OCI-LY7 (cell line): ENCODE measurements at places on chromosomes 2 and 18. TPM values are rescaled to one million over a fixed set of nuclear protein-coding genes. Genes with fewer than 3 reads are reported as not detected.

Gene HOXD8
- not detected in 2 replicates for total RNA-seq

DNA sequence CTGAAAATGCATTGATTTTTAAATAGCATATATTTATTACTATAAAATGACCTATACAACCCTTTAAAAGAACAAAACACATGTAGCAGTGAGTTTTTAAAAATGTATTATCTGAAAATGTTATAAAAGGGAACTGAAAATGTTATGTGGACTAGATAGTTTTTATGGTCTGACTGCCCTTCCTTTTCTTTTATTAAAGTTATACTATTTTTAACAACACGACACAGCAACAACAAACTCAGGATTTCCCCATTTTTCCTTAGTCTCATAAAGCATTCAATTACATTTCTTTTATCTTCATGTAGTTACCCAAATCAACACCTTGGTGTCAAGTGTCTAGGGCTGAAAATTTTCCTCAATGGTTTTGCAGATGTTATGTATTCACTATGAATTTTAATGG lies 132.8 kb upstream of the TMEFF2 start:
- DNase-seq = no peak

Gene DUSP2
- 31.2 and 37.3 TPM in 2 replicates for total RNA-seq

- no peak for DNase-seq
Measured at GRCh38 chr18:44943311-44943881, 262.7 kb downstream of the SETBP1 start.

- no peak for DNase-seq
Measured at GRCh38 chr2:230671117-230671516, 41.5 kb upstream of the CAB39 start.

DNA sequence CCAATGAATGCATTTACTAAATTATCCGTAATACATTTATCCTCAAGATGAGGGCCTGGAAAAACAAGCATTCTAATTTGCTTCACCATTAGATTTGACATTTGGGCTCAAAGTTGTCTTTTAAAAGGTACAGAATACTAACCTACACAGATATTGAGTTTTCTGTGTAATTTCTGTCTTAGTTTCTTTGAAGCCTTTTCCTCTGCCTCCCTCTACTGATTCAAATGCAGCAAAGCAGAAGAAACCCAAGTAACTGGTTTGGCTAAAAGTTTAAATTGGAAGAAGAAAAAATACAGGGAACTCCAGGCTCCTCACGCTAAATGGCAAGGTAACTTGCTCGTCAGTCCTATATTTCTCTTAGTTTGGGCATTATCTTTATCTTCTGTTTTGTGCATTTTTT lies 53.3 kb upstream of the SLC5A7 start:
- DNase-seq = no peak

- DNase-seq = no peak
Measured at GRCh38 chr2:150644298-150645067, 157.0 kb upstream of the RND3 start.

- no peak for DNase-seq
Measured at GRCh38 chr18:59876310-59876626, 23.5 kb upstream of the PMAIP1 start.

Gene RFTN2
- not detected in 2 replicates for total RNA-seq

GRCh38 chr2:43327119-43327518 lies 100.7 kb upstream of the ZFP36L2 start:
- DNase-seq = no peak

DNA sequence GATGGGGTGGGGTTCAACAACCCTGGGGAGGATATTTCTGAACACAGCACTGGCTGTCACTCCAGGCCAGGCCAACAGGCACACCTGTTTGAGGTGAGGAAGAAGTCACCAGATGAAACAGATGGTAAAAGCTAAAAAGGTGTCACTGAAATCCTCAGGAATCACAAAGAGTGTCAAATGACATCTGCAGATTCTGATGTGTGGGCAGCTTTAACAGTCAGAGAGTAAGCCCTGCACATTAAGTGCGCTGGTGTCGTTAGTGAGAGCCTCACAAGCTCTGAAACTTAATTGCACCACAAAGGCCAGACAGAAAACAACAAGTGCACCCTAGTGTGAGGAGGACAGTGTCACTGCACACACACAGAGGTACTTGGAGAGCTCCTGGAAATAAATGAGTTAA lies 13.6 kb downstream of the FLACC1 start:
- peak; percentile 24 for DNase-seq

DNA sequence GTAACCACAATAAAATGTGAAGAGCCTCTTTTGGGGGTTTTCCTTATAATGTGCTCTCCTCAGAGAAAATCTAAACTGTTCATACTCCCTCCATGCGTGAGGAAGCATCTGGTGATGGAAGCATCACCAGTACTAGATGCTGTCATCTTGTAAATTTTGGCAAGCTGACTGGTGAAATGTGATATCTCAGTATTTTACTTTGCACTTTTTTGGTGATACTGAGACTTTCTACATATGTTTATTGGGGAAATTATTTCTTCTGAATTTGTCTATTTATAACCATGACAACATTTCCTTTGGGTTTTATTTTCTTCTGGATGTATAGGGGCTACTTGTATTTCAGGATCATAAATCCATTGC lies 95.9 kb upstream of the DLGAP1 start:
- DNase-seq = no peak

- DNase-seq = no peak
Measured at GRCh38 chr2:56681659-56682396, 498.0 kb downstream of the CCDC85A start.
